Tongue (tissue), 3 donors: ENCODE measurements at places on chromosomes 11 and 22. TPM values are rescaled to one million over a fixed set of nuclear protein-coding genes. Genes with fewer than 3 reads are reported as not detected.
A peak's percentile ranks its signal among the peaks of the same experiment; 100 is the strongest.

DNA sequence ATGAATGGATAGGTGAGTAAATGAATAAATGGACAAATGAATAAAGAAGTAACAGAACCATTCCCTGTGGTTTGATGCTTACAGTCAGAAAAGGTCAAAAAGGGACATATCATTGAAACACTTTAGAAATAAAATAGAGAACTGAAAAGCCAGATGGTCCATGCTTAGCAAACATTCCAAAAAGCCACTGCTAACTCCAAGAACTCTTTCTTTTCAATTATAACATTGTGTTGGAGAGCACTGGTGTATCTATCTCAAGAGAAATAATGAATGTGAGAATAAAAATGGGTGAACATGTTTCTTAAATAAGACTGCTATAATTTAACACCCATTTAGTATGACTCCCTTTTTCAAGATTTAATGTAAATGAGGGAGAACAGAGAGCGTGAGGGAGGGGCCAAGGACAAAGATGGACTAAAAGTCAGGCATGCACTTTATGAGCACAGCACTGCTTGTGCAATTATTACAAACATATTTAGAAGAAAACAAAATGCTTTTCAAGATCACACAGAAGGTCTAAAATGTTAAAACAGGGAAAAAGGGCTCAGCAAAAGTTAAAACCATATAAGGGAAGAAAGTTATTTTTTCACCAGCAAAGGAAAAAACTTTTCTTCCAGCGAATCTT is 224.3 kb upstream of the PITPNB start:
- no peak for DNase-seq

- no peak for DNase-seq
These were observed 12.8 kb upstream of the FBXO3 start for GRCh38 chr11:33787076-33787475.

DNA sequence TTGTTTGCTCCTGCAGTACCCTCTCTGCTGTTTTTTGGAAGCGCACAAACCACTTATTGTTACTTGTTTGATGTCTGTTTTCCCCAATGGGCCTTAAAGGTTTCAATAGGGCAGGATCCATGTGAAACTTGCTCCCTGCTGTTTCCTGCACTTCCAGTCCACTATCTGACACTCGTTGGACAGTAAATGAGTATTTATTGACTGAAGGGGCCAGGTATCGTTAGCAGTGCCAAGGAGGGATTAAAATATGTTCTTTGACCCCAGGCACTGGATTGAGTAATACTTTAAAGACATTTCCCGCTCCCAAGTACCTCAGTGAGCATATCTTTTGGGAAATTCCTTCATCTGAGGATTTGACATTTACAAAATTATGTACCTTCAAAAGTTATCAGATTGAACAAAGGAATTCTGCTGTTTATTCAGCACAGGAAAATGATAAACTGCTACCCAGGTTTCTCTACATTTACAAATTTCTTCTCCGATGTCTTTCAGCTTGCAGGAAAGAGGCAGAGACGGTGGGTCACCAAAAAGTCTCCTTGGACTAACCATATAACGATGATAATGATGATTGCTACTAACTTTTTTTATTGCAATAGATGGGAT is 23.3 kb upstream of the OR9Q2 start:
- no peak for DNase-seq

- no peak for DNase-seq
These were observed 72.8 kb upstream of the CLNS1A start for GRCh38 chr11:77710358-77710757.

- DNase-seq: no peak
These were observed 725.5 kb downstream of the METTL15 start for GRCh38 chr11:28833670-28834069.

- DNase-seq: peak; percentile 54
These were observed 395.7 kb downstream of the MN1 start for GRCh38 chr22:27405672-27406388.

DNA sequence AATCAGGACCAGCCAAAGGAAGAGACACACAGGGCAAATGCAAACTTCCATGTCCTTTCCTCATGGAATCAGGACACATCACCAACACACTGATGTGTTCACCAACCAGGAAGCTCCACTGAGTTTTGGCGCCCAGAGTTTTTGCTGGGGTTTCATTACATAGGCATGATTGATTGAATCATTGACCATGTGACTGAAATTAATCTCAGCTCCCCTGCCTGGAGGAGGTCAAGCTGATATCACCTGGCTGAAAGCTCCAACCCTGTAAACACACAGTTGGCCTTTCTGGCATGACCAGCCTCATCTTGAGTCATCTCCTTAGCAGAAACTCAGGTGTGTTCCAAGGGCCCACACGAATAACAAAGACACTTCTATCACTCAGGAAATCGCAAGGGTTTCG is 133.2 kb downstream of the TRIM29 start:
- DNase-seq: no peak

- DNase-seq: no peak
These were observed 182.4 kb downstream of the SPON1 start for GRCh38 chr11:14144934-14145333.

DNA sequence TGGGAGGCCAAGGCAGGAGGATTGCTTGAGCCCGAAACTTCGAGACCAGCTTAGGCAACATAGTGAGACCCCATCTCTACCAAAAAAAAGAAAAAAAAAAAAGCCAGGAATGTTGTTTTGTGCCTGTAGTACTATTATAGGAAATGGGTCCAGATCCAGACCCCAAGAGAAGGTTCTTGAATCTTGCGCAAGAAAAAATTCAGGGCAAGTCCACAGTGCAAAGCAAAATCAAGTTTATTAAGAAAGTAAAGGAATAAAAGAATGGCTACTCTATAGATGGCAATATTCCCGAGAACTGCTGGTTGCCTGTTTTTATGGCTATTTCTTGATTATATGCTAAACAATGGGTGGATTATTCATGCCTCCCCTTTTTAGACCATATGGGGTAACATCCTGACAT is 51.2 kb upstream of the RDX start:
- DNase-seq: no peak

DNA sequence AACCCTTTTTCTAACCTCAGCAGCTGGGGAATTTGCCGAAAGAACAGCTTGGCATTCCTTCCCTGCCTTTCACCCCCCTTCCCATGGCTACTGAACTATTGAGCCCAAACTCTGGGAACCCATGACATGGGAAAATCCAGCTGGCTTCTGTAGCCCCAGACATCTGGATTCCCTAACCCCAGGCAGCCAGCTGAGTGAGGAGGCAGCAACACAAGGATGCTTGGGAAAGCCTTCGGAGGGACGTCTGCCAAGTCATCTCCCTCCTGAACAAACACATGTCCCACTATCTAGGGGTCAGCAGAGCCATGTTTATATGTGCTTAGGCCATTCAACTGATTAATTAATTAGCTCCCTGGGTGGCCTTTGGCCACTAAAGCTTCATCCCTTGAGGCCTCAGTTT is 21.6 kb downstream of the LRRC55 start:
- peak; percentile 94 for DNase-seq

DNA sequence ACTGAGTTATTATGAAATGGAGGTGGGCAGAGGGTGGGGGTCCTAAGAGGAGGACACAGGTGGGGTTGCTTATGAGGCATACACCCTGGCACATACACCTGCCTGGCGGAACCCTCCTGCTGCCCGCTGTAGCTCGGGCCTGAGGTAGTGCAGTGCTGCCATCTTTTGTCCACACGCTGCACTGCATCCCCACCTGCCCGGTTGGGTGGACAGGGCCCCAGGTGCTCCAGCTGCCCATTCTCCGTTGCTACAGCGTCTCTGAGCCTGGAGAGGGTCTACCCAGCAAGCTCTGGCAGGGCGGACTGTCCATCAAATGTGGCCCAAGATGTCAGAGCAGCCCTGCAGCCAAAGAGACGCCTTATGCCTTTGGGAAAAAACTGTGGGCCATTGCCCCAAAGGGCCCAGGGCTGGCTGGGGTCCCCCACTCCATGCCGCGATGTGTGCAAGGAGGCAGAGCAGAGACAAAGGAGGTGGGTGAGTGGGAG is 131.2 kb downstream of the BUD13 start:
- DNase-seq: peak; percentile 19

- peak; percentile 11 for DNase-seq
These were observed 7.7 kb upstream of the SLC22A8 start for GRCh38 chr11:63023222-63023814.

- DNase-seq: peak; percentile 14
These were observed 16.1 kb upstream of the CALCB start for GRCh38 chr11:15057329-15057728.

DNA sequence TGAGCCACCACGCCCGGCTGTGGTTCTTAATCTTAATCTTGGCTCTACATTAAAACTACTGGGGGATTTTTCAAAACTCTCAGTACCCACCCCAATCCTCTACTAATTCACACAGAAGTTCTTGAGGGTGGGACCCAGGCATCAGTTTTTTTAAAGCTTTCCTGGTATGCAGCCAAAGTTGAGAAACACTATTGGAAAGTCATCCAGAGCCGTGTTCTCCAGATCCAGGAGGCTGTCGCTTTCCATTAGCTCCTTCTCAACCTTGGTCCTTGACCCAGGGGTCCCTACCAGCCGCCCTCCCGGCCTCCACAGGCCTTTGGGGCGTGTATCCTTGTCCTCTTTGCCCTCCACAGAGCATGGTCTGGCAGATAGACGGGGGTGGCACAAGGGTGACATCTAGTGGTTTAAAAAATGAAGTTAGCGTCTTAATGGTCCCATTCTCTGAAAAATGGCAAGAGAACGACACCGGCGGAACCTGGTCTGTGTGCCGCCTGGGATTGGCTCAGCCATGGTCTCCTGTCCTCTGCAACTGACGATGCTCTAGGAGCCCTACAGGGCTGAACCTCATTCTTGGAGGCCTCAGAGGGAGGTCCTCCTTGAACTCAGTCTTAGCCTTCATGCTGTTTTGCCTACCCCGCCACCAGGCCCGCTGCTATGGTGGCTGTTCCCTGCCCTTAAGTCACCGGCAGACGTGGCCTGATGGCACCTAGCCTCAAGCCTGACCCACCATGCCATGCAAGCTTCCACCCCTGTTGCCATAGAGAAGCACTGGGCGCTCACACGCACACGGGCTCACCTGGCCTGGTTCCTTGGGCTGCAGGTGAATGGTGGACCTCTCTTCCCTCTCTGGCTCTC is 152.0 kb upstream of the SYN3 start:
- peak; percentile 54 for DNase-seq

DNA sequence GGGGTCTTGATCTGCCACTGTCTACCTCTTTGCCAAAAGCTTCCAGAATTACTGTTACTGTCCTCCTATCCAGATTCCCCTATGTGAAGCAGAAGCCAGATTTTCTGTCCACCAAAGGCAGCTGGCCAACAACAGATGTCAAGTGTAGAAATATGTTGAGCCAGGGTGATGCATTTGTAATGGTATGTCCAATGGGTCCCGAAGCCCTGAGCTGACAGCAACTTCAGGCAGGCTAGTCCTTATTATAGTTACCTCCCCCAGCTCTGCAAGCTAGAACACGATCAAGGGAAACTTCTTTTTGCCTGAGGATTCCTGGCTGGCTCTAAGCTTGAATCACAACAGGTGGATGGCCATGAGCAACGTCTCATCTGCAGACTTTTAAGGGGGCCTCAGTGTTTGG is 10.2 kb downstream of the PAMR1 start:
- peak; percentile 92 for DNase-seq

DNA sequence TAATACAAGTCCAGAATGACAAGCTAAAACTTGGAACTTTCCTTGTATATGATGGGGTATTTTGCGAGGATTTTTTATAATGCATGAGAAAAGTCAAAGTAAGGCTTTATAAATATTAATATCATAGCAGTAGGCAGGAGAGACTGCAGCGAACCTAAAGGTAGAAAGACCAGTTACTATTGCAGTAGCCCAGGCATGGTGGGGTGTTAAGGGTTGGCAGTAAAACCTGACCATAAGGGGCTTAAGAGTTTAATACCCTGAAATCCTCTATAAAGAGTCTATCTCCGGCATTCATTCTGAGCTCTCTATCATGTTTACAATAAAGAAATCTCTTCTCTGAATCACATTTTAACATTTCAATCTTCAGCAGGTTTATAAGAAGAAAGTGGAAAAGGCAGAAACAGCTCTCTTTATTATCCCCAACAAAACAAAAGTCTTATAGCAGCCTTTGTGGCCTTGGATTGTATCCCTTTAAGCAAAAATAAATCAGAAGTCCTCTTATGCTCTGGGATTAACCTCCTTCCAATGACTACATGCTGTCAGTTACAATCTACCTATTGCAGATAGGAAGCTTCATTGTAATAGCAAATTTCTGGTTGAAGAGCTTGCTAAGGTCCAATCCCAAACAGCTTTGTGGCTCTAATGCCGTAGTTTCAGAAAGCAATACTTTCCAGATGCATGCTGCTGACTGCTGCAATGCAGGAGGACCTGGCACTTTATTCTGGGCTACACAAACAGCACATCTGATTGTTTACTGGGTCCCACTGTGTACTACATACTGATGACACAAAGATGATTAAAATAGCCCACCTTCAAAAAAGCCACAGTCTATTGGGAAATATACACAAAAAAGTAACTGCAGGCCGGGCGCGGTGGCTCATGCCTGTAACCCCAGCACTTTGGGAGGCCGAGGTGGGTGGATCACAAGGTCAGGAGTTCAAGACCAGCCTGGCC is 45.8 kb downstream of the SIK3 start:
- DNase-seq: no peak

DNA sequence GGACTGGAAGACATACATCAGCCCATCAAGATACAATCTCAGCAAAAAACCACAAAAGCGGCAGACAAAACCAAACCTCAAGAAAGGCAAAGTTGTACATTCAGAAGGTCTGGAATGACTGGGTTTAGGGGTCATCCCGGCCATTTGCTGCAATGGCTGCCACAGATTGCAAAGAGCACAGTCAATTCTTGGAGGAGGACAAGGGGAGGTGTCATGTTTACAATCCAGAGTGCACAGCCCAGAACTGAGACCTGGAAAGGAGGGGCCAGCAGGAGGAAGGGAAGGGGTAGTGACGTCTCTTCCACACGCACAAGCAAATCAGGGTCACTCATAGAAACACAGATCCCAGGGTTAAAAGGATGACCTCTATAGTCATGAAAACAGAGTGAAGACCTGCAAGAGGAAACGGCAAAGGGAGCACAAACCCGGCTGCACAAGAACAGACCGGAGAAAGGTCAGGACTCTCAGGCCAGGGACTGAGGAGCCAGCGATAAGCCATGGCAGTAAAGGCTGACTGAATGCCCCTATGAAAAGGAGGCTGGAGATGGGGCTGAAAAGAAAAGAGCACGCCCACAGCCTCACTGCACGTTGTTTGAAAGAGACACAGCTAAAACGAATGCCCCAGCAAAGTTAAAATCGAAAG is 18.2 kb upstream of the MUC5AC start:
- DNase-seq: no peak

- DNase-seq: no peak
These were observed 82.6 kb downstream of the MICAL3 start for GRCh38 chr22:17941471-17942406.

DNA sequence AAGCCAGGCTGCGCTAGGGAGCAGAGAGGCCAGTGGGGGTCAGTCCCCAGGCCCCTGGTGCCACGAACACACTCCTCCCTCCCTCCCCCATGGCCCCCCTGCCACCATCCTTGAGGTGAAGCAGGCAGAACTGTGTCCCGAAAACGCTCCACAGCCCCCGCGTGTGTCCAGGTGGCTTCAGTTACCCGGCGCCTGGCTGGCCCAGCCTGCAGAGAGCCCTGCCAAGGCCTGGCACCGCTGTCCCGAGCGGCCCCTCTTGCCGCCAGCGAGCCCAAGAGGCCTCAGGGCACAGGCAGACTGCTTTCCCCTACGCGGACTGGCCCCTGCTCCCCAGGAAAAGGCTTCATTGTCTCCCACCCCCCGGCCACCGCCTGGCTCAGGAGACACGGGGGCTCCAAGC is 27.7 kb downstream of the CDKN1C start:
- DNase-seq: no peak

OR8D1 gene
- 0.10 TPM for total RNA-seq

HSCB gene
- total RNA-seq: 13.2 TPM

MTA2 gene
- total RNA-seq: 54.7 TPM

ACR gene
- total RNA-seq: 3.3 TPM

MS4A12 gene
- not detected for total RNA-seq
